ENCODE measurements at places on chromosomes 3 and 15.

DNA sequence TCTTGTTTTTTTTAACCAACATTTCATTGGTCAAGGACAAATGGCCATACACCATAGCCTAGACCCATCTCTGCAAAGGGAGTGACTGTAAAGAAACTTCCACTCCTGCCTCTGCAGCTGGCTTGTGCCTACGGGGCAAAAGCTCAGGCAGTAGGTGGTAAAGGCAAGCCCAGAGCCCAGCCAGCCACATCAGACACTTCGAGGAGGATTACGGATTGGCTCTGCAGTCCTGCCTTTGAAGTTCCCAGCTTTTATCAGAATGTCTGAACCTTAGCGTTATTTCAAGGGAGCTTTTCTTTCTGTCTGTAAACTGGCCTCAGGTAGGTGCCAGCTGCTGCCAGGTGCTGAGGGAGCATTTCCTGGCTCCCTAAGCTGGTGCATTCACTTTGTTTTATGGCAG, 15.6 kb downstream of the ZNF710 start:
- DNase-seq, result no peak

DNA sequence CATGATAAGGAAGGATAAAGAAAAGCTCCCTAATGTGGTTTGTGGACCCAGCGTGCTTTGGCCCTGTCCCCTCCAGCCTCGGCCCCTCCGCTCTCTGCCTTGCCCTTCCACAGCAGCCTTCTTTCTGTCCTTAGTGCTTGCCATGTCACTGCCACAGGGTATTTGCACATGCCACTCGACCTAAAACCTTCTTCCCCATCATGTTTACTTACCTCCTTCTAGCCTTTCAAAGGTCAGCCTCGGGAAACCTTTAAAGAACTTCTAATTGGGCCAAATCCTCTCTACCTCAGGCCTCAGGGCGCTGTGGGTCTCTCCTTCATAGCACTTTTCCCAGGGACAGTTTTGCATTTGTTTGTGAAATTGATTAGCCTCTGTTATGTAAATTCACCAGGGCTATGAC, 73.0 kb downstream of the SCN11A start:
- DNase-seq, result no peak

GRCh38 chr15:80246425-80246894, 5.6 kb downstream of the CTXND1 start:
- DNase-seq, result no peak

DNA sequence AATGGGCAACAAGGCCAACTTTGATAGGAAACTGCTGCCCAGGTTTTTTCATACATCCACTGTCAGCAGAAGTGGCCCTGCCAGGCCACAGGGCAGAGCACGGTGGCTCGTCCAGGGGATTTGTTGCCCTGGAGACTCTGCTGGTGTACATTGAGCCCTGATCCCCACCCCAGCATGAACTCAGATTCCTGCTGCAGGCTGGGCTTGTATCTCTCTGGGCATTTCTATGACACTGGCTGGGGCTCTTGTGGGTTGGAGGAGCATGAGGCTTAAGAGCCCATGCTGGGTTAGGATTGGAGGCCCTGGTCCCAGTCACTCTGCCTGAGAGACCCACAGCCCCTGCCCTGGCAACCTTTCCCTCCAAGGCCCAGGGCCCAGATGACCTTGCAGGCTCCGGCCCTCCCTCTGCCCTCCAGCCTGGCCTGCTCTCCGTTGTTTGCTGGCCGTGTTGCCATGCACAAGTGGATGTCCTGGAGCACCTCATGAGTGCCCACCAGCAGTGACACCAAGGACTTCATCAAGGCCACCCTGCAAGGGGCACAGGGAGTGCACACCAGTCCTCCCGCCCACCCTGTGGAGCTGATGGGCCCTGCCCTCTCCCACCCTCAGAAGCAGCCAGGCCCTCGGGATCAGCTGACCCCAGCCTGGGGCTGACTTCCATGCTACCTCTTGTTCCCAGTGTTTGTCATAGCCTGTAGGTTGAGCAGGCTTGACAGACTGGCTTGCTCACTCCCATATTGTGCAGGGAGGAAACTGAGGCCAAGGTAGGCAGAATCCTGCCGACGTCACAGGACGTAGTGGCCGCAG, 58.2 kb downstream of the ZNF445 start:
- no peak for DNase-seq

DNA sequence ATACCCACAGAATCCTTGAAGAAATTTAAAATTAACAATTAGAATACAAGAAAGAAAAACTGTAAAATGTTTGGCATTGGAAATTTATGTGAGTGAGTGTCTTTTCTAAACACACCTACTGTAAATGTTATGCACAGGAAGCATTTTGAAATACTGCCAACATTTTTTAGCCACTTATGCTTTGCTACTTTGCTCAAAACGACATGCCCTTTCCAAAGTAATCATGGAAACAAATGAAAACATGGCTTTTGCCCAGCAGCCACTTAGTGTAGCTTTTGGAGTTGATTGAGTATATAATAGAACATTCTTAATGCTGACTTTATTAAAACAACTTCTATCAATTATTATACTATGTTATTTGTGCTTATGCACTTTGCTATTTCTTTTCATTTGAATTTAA, 823.0 kb downstream of the CADM2 start:
- DNase-seq, result peak; percentile 74

DNA sequence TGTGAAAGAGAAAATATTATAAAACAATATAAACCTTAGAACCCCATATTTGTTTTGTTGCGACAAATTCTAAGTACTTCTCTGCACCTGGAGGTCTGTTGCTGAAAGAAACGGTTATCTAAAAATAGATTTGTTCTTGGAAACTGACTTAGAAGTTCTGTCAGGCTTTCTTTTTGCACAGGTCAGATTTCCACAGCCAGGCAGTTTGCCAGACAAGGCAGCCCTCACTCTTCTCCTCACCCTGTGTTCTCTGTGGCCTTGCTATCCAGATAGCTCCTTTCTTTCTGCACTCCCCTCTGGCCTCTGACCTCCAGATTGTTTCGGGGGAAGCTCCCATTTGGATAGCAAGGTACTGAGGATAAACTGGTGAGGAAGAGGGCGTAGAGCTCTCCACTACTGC, 413.3 kb upstream of the ONECUT1 start:
- DNase-seq, result no peak

DNA sequence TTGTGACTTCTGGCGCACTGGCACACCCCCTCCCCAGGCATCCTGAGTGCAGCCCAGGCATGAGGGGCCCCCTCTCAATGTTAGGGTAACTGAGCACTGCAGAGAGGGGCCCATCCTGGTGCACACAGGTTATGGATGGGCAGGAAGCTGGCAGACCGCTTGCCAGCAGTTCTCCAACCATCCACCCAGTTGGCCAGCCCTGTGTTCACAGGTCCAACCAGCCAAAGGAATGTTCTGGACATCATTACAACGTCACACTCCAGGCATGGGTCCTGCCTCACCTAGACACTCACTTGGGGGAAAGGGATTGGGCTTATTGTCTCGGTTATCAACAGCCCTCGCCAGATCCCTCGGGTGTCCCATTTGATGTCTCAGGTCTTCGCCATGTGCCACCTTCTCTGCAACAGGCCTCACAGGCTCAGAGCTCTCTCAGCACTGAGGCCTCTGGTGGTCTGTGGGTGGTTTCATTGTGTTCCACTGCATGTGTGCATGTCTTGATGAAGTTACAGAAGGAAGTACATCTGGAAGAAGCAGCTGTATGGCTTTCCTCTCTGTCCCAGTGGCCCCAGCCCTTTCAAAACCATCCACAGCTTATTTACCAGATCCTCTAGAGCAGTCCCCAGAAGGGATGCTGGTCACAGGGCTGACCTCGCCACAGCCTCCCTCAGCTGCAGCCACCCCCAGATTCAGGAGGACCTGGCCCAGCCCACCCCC, 23.7 kb downstream of the ADCY5 start:
- no peak for DNase-seq

DNA sequence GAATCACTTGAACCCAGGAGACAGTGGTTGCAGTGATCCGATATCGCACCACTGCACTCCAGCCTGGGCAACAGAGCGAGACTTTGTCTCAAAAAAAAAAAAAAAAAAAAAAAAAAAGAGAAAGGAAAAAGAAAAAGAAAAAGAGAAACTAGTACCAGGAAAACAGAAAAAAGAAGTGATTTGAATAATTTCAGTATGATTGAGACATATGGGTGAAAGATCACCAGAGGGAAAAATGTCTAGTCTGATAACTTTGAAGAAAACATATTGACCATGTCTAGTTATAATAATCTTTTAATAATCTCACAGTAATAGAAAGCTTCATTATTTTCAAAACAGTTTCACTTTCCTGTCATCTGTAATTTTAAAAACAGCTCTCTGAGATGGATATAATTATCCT, 16.4 kb downstream of the TGFBR2 start:
- no peak for DNase-seq

- no peak for DNase-seq
Measured at GRCh38 chr3:168168743-168169142, 73.0 kb upstream of the GOLIM4 start.

DNA sequence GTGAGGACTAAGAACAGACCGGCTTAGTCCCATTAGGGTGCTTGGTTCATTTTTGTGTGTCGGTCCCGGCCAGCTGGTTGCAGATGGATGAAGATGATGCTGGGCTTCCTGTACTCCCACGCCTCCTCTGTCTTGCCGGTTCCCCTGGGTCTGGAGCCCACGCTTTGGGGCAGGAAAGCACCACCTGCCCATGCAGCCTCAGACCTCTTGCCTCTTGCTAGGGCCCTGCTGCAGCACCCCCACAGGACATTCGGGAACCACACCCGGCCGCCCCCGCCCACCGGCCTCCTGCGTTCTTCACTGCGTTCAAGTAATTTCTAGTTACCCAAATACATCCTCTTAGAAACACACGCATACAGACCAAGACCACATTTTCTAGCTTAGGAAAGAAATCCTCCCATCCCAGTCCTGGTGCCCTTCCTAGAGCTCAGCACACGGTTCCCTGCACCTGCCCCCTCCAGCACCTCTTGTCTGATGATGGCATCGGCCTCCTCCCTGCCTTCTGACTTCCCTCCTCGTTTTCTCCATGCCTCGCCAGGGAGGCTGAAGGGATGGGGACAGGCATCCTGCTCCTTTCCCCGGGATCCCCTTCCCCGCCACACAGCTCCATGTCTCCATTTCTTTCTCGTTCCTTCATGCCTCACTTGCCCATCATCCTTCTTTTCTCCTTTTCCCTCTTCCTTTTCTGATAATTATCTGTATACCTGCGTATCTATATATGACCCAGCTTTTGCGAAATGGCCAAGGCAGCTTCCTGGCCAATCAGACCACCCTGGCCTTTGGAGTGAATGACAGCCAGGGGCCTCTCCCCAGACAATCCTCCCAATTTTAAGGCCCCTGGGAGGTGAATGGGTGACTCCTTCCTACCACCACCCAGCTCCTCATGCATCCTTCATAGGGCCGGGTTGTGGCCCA, 30.9 kb downstream of the FAM3D start:
- no peak for DNase-seq

DNA sequence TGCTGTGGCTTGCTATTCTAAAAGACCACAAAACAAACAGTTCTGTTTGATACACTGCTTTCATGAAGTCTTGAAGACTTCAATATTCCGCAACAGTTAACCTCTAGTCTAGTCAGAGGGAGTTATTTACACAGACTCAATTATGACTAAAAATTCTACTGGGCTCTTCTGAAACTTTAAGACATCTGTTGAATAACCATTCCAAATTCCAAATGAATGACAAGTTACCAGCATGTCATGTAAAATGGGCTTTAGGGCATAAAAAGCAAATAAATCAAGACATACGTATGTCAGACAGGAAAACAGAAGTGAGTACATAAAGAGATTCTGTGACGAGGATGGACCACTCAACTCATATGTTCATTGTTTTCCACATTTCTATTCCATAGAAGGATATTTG, 93.9 kb downstream of the PLOD2 start:
- no peak for DNase-seq

Measured in NCI-H69 (cell line).